Activated CD4-positive, CD25-positive, alpha-beta regulatory T cell (primary cell): ENCODE measurements at places on chromosomes 11 and 22.

DNA sequence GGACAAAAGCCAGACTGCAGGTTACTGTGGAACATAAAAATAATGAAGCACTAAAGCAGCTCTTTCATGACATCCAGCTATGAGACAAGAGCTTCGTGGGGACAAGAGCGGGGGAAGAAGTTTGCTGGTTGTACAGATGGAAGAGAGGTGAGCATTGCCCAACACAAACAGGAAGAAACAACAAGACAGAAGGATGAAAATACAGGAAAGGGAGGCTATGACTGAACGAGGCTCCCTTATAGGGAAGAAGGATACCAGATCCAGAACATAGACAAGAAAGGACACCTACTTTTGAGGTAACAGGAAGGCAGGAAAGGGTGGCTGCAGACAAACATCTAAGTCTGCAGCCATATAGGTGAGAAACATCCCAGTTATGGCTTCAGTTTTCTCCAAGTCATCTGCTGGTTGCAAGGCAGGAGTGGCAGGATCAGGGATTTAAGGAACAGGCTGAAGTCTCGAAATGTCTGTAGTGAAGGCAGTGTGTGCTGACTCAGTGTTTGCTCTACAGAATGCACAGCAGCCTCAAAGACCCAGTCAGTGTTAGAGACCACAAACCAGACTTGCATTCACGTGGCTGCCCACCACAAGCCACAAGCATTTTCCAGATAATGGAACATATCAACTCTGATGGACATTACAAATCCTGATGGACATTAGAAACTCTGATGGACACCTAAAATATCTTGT lies 1.9 kb downstream of the CLTCL1 start:
- no peak for DNase-seq

DNA sequence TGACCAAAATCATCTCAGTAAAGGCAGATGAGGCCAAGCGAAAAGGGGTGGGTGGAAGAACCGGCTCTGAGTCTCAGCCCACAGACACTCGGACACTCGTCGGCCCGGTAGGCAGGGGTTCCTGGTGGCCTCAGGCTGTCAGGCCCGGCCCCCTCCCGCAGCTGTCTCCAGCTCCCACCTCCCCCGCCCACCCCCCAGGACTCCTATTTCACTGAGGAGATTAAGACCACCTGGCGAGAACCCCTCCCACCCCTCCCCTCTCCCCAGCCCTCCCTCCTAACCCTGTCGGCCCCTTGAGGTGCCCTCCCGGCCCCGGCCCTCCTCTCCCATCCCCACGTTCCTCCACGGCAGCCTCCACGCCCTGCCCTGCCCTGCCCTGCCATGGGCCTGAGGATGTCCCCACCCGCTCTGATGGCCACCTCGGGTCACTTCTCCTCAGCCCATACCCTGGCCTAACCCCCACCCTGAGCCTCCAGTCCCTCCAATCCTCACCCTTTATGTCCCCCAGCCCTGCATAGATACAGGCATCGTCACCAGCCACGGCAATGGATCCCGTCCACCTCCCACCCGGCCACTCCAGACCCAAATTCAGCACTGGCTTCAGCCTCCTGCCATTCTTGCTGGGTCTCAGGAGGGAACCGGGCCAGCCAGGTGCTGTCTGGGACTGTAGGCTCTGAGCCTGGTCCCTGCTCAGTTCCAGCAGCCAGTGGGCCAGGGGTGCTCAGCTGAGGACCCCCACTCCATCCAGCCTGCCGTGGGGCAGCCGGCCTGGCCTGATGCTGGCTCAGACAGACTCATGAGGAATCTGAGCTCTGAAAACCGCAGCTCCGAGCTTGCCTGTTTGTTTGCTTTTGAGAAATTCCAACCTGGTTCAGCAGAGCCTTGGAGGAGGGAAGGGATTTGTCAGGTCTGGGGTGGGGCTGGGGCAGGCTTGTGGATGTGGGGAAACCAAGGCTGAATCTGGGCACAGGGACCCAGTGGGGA lies 9.8 kb upstream of the TBX1 start:
- DNase-seq = no peak

DNA sequence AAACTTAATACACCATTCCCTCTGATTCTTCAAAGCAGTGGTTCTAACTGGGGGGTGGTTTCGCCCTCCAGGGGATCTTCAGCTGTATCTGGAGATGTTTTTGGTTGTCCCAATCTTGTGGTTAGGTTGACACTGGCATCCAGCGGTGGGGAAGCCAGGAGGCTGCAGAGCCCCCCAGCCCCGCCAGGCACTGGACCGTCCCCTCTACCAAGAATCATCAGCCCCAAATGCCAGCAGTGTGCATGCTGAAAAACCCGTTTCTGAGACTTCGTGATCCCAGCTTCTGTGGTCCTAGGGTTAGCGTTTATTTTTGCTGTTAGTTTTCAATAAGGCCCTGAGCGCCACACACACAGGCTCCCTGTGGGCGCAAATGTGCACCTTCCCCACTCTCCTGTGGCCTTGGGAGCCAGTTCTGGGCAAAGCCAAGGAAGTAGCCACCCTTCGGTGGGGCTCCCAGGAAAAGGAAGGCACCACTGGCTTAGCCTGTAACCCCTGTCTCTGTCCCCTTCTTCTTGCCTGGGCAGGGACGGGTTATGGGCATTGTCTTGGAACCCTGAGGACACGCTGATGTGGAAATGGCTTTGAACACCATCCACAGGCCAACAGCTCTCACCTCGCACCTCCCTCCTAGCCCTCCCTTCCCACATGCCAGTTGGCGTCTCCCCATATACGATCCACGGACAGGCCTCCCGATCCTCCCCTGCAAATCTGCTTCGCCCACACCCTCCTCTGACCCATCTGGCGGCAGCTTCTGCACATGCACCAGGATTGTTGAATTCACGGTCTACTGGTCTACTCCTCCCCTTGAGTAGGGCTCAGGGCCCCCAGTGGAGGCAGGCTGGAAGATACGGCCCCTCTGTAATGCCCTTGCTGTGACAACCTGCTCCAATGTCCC lies 71.4 kb upstream of the CCND1 start:
- DNase-seq = no peak

DNA sequence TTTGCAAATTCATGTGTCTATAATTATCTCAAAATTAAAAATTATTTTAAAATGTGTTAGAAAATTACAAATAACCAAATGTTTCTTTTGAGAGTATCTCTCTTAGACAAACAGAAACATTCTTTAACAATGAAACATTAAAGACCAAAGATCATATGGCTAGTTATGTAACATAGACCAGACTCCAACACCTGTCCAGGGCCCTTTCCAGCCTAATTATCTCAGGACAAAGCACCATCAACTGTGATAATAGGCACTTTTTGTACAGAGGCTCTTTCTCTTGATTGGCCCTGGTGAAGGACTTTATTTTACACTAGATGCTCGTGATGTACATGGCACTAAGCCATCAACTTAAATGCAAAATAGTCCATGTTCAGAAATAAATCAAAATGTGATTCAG lies 5.0 kb upstream of the PLEKHA7 start:
- no peak for DNase-seq

GRCh38 chr11:19349340-19350025 lies 108.7 kb upstream of the E2F8 start:
- no peak for DNase-seq

DNA sequence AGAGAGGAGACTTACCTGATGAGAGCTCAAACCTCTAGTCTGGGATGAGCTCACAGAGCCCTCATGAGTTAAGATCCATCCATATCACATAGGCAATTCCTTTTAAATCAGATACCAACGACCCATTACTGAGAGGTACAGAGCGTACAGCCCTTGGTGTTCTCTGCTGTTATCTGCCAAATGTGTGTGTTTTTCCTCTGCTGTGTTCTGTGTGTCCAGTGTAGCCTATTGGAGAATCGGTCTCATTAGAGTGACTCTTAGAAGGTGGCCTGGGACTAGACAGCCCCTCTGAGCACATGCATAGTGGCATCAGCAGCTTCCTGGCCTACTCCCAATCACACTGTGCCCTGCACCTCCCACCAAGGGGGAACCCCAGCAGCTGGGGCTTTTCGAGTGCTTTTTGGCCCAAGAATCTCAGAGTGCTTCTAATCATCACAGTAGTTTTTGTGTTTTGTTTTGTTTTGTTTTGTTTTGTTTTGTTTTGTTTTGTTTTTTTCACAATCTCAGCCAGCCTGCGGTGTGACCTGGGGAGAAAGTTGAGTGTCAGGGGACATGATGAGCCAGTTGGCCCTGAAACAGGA lies 25.4 kb downstream of the TP53AIP1 start:
- DNase-seq = no peak

GRCh38 chr11:30143098-30143705 lies 87.6 kb upstream of the FSHB start:
- DNase-seq = no peak

GRCh38 chr11:134425816-134426536 lies 13.9 kb upstream of the B3GAT1 start:
- DNase-seq = no peak

GRCh38 chr11:121240650-121241303 lies 51.8 kb upstream of the SC5D start:
- no peak for DNase-seq

DNA sequence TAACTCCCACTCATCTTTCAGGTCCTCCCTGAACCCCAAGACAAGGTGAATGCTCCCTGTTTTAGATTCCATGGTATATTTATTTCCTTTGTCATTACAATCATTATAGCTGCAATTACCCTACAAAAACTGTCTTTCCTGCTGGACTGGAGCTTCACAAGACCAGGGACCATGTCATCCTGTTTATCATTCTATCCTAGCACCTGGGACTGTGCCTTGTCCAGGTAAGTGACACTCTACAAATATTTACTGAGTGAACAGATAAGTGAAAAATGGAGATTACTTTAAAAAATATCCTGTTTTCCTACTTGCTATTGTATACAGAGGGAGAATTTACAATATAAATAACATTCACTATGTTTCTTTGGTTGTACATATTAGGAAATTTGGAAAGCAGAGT lies 22.5 kb upstream of the ELF5 start:
- DNase-seq = no peak

DNA sequence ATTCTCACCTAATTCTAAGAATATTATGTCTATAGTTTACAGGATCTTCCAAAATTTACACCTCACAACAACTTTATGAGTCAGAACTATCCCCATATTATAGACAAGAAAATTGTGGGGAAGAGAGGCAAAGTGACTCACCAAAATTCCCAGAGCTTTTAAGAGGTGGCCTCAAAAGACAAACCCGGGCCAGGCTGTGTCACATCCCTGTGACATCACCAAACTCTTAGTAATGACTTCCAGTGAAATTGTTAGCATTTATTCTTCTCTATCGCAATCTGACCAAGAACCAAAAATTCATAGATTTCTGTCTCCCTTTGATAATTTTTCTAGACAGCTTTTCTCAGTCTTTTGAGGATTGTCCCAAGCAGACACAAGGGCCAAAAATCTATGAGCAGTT lies 134.3 kb downstream of the SNX19 start:
- DNase-seq = no peak
